Left forelimb (tissue), 1 donor: ENCODE measurements at places on chromosomes 6 and 20.

DNA sequence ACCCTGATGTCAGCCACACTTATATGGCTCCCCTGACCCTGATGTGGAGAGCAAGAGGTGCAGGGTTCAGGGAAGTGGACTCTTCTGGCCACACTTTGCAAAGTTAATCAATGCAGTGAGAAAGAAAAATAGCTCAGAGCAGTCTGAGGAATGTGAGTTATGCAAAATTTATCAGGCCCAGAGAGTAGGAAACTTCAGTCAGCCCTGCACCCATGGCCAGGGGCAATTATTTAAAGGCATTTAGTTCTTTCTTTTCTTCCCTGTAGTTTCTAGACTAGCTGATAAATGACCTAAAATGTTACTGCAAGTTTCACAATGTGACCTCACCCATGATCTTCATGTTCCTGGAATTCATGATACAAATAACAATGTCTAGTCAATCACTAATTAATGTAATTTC is 143.7 kb upstream of the GGTLC1 start:
- no peak for DNase-seq

- no peak for DNase-seq
These were observed 270.3 kb downstream of the LAMA2 start for GRCh38 chr6:129153257-129153656.

DNA sequence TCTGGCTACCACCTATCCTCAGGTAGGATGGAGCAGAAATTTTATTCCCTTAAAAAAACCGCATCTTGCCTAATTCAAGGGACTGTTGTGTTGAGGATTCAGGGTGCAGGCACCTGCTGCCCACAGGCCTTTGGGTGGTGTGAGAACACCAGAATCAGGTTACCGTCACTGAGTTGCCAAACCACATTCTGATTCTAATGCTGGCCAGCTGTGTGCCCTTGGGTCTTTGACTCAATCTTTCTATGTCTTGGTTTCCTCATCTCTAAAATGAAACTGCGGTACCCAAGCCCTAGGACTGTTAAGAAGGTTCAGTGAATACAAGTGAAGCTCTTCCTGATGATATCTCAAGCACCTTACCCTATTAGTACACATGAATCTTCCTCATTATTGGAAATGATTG is 827.3 kb downstream of the DHX35 start:
- no peak for DNase-seq

DNA sequence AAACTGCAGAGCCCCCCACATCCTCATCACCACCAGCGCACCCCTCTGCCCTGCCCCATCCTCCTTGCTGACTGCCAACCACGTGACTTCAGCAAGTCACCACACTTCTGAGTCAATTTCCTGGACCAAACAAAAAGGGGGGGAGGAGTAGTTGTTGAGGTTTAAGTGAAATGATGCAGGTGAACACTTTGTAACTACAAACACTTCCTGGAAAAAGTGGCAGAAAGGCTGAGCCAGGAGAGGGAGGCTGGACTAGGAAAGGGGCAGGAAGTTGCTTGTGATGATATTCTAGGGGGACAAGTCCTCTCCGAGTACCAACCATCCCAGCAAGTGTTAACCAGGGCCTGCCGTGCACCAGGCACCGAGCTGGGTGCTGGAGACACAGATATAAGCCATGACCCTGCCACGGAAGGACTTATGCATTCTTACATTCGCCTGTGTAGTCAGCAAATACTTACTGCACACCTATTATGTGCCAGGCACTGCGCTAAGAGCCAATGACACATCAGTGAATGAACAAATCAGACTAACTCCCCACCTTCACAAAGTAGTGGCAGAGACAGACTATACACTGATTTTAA is 67.3 kb downstream of the PREX1 start:
- no peak for DNase-seq

- no peak for DNase-seq
These were observed at the start of gene LIME1 for GRCh38 chr20:63735859-63736718. Gene LIME1, plus strand, starts transcription at chr20:63736664. Its CDS starts 886 bp downstream, at chr20:63737550.

- no peak for DNase-seq
These were observed 308.9 kb upstream of the THEMIS start for GRCh38 chr6:128209771-128210170.
